ENCODE measurements at places on chromosomes 13 and 19.
A peak's percentile ranks its signal among the peaks of the same experiment; 100 is the strongest.

DNA sequence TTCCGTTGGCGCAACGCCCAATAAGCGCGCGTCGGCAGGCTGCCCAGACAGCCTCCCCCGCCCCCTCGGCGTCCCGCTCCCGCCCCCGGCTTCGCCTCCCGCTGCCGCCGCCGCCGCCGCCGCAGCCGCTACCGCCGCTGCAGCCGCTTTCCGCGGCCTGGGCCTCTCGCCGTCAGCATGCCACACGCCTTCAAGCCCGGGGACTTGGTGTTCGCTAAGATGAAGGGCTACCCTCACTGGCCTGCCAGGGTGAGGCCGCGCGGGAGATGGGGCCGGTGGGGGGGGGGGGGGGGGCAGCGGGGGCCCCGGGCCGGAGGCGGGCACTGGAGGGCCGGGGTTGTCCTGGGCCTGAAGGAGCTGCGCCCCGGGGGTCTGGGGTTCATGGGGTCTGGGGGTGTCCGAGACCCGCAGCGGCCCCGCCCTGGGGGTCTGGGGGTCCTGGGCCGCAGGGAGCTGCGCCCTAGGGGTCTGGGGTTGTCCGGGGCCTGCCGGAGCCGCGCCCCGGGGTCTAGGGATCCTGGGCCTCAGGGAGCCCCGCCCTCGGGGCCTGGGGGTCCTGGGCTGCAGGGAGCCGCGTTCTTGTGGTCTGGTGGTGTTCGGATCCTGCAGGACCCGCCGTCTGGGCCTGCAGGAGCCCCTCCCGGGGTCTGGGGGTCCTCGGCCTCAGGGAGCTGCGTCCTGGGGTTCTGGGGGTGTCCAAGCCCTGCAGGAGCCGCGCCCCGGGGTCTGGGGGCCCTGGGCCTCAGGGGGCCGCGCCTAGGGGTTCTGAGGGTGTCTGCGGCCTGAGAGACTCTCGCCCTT lies at the start of gene HDGFL2:
Gene HDGFL2 (plus strand): TSS at position 124 of the 801 bp plus-strand sequence. CDS start 54 bp downstream, at position 178.
- DNase-seq = no peak
- no peaks in the 10 kb centered on the region for H3K27me3 ChIP-seq
- peaks cover 13% of the 10 kb centered on the region for H3K36me3 ChIP-seq

GRCh38 chr19:49432141-49433073 lies 7.2 kb downstream of the GFY start:
- no peak for DNase-seq
- no peak overlapping the region for H3K4me3 ChIP-seq
- H3K4me1 ChIP-seq = peaks cover 3% of the 10 kb centered on the region
- H3K36me3 ChIP-seq = no peaks in the 10 kb centered on the region
- H3K27ac ChIP-seq = no peak overlapping the region

DNA sequence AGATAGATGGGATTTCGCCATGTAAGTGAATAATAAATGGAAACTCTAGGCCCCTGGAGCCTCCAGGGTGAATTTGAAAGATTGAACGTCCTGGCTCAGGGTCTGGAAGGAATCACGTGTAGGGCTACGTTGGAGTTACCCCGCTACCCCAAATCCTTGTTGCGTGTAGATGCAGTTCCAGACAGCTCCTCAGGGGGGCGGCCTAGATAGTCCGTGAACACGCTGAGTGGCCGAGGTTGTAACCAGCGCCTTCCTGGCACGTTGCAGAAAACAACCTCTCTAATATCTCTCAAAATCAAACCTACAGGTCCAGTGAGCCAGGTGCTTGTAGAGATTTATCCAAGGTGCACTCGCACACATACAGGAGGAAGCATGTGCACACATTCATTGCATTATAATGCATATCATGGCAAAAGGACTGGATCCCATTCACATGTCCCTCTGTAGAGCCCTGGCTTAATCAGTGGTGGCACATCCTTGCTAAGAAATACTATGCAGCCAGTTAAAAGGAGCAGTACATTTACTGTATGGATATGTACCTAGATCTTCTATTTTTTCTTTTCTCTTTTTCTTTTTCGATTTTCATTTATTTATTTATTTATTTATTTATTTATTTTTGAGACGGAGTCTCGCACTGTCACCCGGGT lies 2.5 kb upstream of the KEAP1 start:
- no peak overlapping the region for H3K27ac ChIP-seq
- H3K4me1 ChIP-seq = peaks cover 14% of the 10 kb centered on the region
- H3K27me3 ChIP-seq = no peaks in the 10 kb centered on the region
- peak; percentile 62 for DNase-seq
- H3K4me3 ChIP-seq = no peak overlapping the region
- no peaks in the 10 kb centered on the region for H3K36me3 ChIP-seq

DNA sequence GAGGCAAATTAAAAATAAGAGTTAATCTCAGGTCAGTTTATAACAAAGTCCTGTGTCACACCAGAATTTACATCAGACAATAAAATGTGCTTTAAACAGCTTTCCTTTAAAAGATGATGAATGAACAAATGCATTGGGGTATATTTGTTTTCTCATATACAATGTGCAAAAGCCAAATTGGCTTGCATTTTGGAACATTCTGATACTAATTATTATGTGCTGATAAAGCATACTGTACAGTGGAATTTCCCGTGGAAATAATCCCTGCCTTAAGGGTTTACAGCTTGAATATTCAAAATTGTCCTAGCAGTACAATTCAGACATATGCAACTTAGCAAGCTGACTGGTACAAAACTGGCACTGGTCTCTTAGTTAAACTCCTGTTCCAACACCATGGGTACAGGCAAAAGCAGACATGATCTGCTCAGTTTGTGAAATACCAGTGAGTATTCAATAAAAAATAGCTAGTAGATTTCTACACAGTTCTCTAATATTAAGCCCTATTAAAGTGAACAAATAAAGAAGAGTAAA lies 373.4 kb downstream of the SLITRK1 start:
- H3K36me3 ChIP-seq = no peaks in the 10 kb centered on the region
- H3K4me3 ChIP-seq = no peak overlapping the region
- no peak overlapping the region for H3K27ac ChIP-seq
- no peak for DNase-seq
- no peaks in the 10 kb centered on the region for H3K27me3 ChIP-seq

DNA sequence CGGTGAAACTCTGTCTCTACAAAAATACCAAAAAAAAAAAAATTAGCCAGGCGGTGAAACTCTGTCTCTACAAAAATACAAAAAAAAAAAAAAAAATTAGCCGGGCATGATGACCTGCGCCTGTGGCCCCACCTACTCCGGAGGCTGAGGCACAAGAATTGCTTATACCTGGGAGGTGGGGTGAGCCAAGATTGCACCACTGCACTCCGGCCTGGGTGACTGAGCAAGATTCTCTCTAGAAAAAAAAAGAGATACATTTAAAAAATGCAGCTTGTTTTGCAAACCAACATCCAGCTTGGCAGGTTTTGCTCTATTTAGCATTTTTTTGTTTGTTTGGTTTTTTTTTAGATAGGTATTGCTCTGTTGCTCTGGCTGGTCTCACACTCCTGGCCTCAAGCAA lies 6.7 kb upstream of the PGPEP1 start:
- peaks cover 15% of the 10 kb centered on the region for H3K4me1 ChIP-seq
- no peaks in the 10 kb centered on the region for H3K27me3 ChIP-seq
- H3K27ac ChIP-seq = peak overlapping the region; percentile 72
- no peak overlapping the region for H3K4me3 ChIP-seq

GRCh38 chr13:110714797-110715394 lies 1.4 kb downstream of the ING1 start:
- H3K36me3 ChIP-seq = peaks cover 10% of the 10 kb centered on the region
- DNase-seq = peak; percentile 73
- peak overlapping the region; percentile 84 for H3K27ac ChIP-seq
- peaks cover 4% of the 10 kb centered on the region for H3K4me1 ChIP-seq
- no peaks in the 10 kb centered on the region for H3K27me3 ChIP-seq

DNA sequence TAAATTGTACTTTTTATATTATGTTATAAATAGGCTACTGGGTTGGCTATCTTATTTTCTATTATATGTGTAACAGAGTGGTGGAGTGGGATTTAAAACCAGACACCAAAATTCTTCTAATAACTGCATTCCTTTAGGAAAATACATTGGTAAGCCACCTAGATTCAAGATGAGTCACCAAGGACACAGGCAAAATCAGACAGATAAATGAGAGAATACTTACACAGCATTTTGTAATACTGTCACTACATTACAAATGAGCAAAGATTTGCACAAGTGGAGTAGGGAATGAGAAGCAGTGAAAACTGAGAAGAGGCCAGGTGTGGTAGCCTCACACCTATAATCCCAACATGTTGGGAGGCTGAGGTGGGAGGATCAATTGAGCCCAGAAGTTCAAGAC lies 6.2 kb upstream of the SPART start:
- H3K27me3 ChIP-seq = no peaks in the 10 kb centered on the region
- H3K4me3 ChIP-seq = no peak overlapping the region
- H3K27ac ChIP-seq = peak overlapping the region; percentile 36
- H3K36me3 ChIP-seq = no peaks in the 10 kb centered on the region

GRCh38 chr13:40974460-40975407 lies 44.4 kb downstream of the ELF1 start:
- no peaks in the 10 kb centered on the region for H3K4me1 ChIP-seq
- DNase-seq = no peak
- peaks cover 3% of the 10 kb centered on the region for H3K36me3 ChIP-seq
- no peaks in the 10 kb centered on the region for H3K27me3 ChIP-seq

GRCh38 chr19:50531171-50531612 lies 17.5 kb upstream of the ASPDH start:
- no peaks in the 10 kb centered on the region for H3K27me3 ChIP-seq
- no peak overlapping the region for H3K27ac ChIP-seq
- H3K36me3 ChIP-seq = no peaks in the 10 kb centered on the region
- H3K4me3 ChIP-seq = no peak overlapping the region
